Stimulated activated CD4-positive, alpha-beta T cell treated with anti-CD3 and anti-CD28 coated beads, Interleukin-15, amount 100 ng/mL, for 1 hour (primary cell): ENCODE measurements at places on chromosomes 4 and X.

- DNase-seq: no peak
Observed at GRCh38 chrX:45986971-45987370, 558.2 kb downstream of the ZNF674 start.

GRCh38 chr4:151951671-151952050, 190.9 kb upstream of the GATB start:
- DNase-seq: no peak

DNA sequence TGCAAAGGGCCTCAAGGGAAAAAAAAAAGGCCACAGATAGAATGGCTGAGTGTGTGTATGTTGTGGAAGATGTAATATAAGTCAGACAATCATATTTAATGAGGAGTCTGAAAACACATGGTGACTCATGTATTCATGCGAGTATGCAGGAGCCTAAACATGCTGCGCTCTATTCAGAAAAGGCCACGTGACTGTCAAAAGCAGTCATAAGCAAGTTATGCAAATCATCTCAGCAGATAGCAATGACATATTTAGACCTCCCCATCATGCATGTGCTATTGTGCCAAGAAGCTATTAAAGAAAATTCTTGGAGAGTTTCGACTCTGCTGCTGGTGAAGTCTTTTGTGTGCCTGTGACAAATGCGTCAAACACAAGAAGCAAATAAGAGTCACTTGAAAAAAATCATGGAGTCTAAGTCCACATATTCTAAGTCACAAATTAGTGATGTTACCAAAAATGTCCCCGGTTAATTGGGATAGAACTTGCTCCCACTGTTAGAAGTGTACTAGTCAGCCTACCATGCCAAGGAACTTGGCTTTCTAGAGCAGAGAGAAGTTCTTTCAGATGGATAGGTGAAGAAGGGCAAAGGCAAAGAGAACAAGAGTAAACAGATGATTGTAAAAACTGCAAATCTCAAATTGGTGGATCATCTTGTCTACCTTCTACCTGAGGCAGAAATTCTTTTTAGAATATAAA, 5.0 kb downstream of the LNX1 start:
- DNase-seq: no peak

DNA sequence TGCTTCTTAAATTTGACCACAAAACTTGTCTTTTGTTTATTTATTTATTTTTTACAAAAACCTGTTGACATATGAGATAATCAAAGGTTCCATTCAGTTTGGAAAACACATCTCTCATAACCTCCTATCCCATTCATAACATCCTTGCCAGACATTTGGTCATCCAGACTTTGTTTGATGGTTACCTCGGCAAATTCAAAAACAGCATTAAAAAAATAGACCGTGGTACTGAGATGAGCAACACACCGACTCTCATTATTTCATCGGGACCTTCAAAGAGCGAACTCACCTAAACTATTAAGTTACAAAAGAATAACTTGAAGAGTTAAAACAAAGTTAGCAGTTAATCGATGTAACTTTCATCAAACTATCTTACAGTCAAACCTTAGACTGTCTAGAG, 85.8 kb upstream of the RPS6KA3 start:
- DNase-seq: no peak

DNA sequence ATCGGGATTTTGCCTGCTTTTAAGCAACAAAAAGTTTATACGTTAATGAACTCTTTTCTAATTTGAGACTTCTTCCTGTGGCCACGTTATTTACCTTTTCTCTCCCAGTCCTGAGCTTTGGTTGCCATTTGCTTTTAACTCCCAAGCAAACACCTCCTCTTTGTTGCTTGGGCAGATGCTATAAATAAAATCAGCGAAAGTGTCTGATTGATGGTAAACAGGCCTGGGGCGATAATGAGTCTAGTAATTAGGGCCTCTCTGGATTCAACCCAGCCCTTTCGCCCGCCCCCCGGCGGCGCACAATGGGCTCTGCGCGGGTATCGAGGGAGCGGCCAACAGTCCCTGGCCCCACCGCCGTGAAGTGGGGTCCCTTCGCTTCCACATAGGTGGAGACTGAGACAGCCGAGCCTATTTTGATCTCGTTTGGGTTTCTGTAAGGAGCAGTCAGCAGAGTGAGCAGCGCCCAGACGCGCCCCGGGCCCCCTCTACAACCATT, 790 bp downstream of the CLGN start:
- no peak for DNase-seq

- no peak for DNase-seq
Observed at GRCh38 chrX:154068560-154068959, 29.0 kb downstream of the MECP2 start.
